ENCODE measurements at places on chromosomes 11 and 22.

- no peak for DNase-seq
- no peak overlapping the region for H3K27ac ChIP-seq
Measured at GRCh38 chr22:20777420-20778177, 3.7 kb downstream of the SERPIND1 start.

DNA sequence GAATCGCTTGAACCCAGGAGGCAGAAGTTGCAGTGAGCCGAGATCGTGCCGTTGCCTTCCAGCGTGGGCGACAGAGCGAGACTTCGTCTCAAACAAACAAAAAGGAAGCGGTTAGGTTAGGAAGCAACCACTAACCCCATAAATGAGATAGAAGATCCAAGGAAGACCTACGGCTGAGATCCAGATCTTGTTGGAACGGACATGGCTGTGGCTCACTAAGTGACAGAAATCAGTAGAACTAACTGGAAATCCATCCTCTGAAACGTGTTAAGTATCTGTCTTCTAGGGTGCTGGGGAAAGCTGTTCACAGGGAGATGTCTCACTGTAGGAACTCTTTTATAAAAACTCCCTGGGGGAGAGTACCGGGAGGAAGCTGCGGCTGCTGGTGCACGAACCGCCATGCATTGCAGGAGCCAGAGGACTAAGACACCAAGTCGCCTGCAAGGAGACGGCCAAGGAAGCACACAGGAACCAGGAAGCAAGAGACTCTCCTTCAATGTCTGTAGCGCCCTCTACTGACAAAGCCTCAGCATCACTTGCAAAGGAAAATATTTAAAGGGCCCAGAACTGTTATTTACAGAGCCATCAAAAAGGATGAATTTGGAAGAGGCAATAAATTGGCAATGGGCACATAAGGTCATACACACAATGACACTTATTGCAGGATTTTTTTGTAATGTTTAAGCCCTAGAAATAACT is 16.9 kb upstream of the SPTY2D1 start:
- H3K4me1 ChIP-seq: no peaks in the 10 kb centered on the region
- DNase-seq: peak; percentile 55
- peaks cover 1% of the 10 kb centered on the region for H3K27me3 ChIP-seq
- H3K36me3 ChIP-seq: no peaks in the 10 kb centered on the region

DNA sequence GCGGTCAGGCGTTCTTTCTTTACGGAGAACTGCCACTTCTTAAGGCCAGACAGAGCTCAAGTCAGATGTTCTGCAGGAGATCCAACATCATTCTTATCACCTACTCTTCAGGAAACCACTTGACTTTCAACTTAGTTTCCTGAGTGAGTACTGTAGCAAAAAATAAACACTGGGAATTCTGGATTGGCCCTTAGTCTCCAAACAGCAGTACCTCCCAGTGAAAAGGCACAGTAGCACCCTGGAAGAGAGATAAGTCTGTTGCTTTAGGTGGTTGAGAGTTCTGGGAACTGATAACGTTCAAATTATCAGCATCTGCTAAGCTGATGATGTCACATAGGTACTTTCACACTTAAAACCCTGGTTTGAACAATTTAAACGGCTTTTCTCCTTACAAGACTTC is 971.8 kb upstream of the TENM4 start:
- no peak overlapping the region for H3K4me3 ChIP-seq
- H3K4me1 ChIP-seq: no peaks in the 10 kb centered on the region
- H3K27ac ChIP-seq: no peak overlapping the region
- DNase-seq: no peak
- H3K36me3 ChIP-seq: no peaks in the 10 kb centered on the region

DNA sequence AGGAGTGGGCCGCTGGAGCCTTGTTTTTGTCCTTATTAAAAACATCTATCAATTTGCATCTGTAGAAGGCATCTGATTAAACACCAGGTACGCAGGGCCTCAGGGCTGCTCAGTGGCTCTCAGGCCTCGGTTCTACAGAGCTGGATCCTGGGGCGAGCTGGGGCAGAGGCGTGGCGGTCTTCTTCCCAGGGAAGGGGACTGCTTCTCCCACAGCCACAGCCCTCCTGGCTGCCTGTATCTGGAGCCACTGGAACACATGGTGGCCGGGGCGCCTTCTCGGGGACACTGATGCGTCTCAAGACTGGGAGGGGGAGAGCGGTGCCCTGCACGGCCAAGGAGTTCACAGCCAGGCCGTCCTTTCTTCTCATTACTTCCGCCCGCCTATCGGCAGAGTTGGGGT is 1178.2 kb downstream of the BRD1 start:
- peaks cover 3% of the 10 kb centered on the region for H3K27me3 ChIP-seq
- no peaks in the 10 kb centered on the region for H3K4me1 ChIP-seq

GRCh38 chr11:132895340-132895739 is 637.0 kb downstream of the OPCML start:
- H3K4me1 ChIP-seq: no peaks in the 10 kb centered on the region
- H3K4me3 ChIP-seq: no peak overlapping the region
- no peak for DNase-seq
- no peak overlapping the region for H3K27ac ChIP-seq
- H3K36me3 ChIP-seq: no peaks in the 10 kb centered on the region

DNA sequence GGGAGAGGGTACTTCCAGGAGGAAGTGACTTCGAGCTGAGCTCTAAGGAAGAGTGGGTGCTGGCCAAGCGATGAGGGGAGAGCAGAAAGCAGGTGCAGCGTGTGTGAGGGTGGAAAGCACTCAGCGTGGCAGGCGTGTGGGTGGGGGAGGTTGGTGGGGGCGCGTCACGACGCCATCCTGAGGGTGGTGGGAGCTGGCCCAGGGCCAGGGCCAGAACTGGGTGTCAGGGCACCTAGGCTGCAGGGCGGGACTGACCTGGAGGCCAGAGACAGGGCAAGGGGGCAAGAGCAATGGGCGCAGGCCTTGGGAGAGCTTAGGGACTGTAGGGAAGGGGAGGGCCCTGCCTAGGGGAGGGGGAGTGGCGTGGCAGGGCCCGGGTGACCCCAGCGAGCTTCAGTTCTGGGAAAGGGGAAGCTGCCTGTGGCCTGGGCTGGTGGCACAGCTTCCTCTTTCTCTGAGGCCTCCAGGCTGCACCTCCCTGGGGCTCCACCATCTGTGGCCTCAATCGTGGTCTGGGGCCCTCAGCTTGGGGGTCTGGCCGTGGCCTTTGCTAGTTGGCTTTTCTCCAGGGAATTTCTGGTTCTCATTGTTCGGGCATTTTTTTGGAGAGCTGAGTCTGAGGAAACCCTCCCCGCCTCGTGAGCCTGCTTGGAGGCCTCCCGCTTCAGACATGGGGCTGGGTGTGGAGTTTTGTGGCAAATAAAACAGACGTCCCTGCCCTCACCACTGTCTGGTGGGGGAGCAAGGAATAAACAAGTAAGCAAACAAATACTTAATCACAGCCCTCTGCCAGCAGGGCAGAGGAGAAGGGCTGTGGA is 8.9 kb downstream of the RELT start:
- DNase-seq: no peak
- H3K27ac ChIP-seq: no peak overlapping the region
- H3K4me3 ChIP-seq: no peak overlapping the region
- no peaks in the 10 kb centered on the region for H3K36me3 ChIP-seq

- DNase-seq: no peak
- H3K27ac ChIP-seq: peak overlapping the region; percentile 86
- H3K4me3 ChIP-seq: peak overlapping the region; percentile 97
- H3K27me3 ChIP-seq: peaks cover 9% of the 10 kb centered on the region
Measured at GRCh38 chr22:42078469-42079318, 806 bp upstream of the SMDT1 start.

DNA sequence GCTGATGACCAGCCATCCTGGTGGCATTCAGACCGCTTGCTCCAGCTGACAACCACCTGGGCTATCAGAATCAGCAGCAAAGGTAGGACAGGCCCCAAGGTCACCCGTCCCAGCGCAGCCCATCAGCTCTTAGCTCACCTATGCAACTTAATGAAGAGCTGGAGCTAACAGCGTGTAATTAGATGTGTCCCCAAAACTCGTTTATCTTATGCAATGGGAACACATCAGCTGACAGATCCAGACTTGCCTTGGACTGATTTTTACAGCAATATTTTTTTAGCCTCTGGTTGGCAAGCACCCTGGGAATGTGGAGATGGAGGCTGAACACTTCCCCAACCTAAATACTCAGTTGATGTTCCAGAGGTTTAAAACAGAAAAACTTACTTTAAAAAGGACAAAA is 76.0 kb downstream of the PACSIN2 start:
- peaks cover 32% of the 10 kb centered on the region for H3K4me1 ChIP-seq
- no peaks in the 10 kb centered on the region for H3K36me3 ChIP-seq
- DNase-seq: no peak
- H3K27me3 ChIP-seq: no peaks in the 10 kb centered on the region
- peak overlapping the region; percentile 81 for H3K27ac ChIP-seq

GRCh38 chr22:40281717-40282116 is 64.6 kb upstream of the ADSL start:
- no peaks in the 10 kb centered on the region for H3K4me1 ChIP-seq
- no peak for DNase-seq
- peaks cover 28% of the 10 kb centered on the region for H3K36me3 ChIP-seq
- no peak overlapping the region for H3K4me3 ChIP-seq
- H3K27me3 ChIP-seq: no peaks in the 10 kb centered on the region
- H3K27ac ChIP-seq: no peak overlapping the region

DNA sequence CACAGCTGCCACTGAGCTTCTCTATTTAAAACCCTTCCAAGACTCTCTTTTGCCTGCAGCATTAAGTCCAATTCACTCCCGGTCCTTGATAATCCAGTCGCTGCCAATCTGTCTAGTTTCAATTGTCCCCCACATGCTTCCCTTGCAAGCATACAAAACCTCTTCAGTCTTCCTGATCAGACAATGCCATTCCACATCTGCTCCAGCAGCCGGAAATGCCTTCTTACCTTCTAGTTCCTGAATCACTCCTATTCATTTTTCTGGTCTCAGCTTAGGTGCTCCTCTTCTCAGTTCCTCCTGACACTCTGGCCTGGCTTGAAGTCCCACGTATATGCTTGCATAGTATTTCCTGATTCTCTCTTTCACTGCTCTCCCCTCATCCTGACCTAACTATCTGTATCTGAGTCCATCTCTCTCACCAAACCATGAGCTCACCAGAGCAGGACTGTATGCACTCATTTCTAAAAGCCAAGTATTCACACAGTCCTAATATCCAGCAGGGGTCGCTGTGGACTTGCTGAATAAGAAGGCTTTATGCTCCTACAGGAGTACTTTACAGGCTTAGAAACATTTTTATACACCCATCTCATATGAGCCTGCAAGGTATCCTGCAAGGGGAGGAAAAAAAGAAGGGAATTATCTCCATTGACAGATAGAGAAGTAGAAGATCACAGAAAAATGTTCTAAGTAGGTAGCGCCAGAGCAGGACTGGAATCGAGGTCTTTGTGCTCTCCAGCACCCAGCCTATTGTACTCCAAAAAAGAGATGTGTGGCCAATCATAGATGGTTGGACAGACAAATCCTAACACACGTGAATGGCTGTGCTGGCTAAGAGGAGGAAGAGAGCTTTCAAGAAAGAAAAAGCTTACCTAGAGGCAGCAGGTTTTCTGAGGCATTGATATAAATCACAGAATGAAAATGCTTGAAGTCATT is 19.2 kb downstream of the XRRA1 start:
- no peak overlapping the region for H3K4me3 ChIP-seq
- H3K4me1 ChIP-seq: peaks cover 2% of the 10 kb centered on the region
- peak; percentile 60 for DNase-seq
- H3K27me3 ChIP-seq: no peaks in the 10 kb centered on the region
- H3K36me3 ChIP-seq: peaks cover 16% of the 10 kb centered on the region

- H3K27ac ChIP-seq: no peak overlapping the region
- no peak overlapping the region for H3K4me3 ChIP-seq
- H3K36me3 ChIP-seq: no peaks in the 10 kb centered on the region
- DNase-seq: no peak
Measured at GRCh38 chr11:105130189-105130813, 9.3 kb downstream of the CARD18 start.

GRCh38 chr11:77642228-77642627 is 4.6 kb upstream of the CLNS1A start:
- H3K4me3 ChIP-seq: no peak overlapping the region
- H3K4me1 ChIP-seq: no peaks in the 10 kb centered on the region
- no peak overlapping the region for H3K27ac ChIP-seq
- H3K27me3 ChIP-seq: no peaks in the 10 kb centered on the region

GRCh38 chr11:10892250-10892649 is 34.4 kb upstream of the ZBED5 start:
- no peaks in the 10 kb centered on the region for H3K36me3 ChIP-seq
- H3K4me1 ChIP-seq: peaks cover 15% of the 10 kb centered on the region
- no peak for DNase-seq
- no peak overlapping the region for H3K4me3 ChIP-seq
- H3K27me3 ChIP-seq: no peaks in the 10 kb centered on the region

DNA sequence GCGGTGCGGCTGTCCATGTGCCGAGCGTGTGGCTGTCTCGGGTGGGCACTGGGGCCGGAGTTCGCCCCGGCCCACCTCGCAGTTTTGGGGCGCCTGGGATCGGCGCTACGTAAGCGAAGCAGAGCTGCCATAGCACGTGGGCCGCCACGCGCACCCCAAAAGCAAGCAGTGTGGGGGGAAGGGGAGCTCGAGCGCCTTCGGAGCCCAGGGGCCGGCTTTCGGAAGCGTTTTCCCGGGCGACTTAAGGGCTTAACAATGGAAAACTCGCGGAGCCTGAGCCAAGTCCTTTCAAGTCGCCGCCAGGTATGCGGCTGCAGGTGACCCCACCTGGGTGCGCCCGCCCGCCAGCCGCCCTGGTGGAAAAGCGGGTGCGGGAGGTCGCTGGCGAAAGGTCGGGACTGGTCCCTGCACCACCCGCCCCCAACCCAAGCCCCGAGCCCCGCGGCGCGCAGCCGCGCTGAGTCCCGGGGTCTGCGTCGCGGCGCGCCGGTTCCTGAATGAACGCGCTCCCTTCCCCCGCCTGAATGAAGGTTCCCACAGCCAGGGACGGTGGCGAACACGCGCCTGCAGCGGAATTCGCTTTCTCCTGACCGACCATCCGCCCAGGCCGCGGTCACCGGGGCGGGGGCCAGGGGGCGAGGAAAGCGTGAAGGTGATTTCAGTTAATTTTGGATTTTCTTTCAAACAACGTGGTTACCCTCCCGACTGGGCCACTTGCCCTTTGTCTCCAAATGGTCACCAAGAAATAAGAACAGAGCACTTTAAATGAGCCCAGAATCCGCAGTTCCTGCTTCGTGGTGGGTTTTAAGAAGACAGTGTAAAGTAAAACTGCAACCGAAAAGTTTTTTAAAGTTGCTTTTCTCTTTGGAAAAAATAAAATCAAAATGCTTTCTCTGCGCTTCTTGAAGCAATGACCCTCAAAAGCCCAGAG is 2.8 kb upstream of the CCND1 start:
- H3K27me3 ChIP-seq: peaks cover 3% of the 10 kb centered on the region
- H3K4me1 ChIP-seq: peaks cover 13% of the 10 kb centered on the region
- no peaks in the 10 kb centered on the region for H3K36me3 ChIP-seq
- DNase-seq: peak; percentile 74

All from endothelial cell (in vitro differentiated cells).